AG04450 (cell line): ENCODE measurements at places on chromosomes 16 and 17.

GRCh38 chr16:29665294-29666077, 2.4 kb downstream of the SPN start:
- DNase-seq: no peak

GRCh38 chr17:73349138-73349537, 37.3 kb upstream of the CDC42EP4 start:
- DNase-seq: no peak

DNA sequence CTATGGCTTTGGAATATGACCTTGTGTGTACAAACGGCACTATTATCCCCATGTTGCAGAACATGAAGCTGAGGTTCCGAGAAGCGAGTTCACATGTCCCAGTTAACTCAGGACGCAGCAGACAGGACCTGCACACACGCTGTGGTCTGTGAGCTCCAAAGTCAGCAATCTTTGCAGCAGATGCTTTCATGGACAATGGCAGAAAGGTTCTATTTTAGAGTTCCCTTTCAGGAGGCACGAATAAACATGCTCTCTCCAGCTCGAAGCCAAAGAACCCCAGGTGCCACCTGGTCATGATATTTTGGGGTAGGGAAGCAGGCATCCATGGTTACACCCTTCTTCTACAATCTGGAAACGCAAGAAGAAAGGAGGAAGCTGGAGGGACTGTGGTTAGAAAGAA, 412.0 kb downstream of the TMEM114 start:
- no peak for DNase-seq

DNA sequence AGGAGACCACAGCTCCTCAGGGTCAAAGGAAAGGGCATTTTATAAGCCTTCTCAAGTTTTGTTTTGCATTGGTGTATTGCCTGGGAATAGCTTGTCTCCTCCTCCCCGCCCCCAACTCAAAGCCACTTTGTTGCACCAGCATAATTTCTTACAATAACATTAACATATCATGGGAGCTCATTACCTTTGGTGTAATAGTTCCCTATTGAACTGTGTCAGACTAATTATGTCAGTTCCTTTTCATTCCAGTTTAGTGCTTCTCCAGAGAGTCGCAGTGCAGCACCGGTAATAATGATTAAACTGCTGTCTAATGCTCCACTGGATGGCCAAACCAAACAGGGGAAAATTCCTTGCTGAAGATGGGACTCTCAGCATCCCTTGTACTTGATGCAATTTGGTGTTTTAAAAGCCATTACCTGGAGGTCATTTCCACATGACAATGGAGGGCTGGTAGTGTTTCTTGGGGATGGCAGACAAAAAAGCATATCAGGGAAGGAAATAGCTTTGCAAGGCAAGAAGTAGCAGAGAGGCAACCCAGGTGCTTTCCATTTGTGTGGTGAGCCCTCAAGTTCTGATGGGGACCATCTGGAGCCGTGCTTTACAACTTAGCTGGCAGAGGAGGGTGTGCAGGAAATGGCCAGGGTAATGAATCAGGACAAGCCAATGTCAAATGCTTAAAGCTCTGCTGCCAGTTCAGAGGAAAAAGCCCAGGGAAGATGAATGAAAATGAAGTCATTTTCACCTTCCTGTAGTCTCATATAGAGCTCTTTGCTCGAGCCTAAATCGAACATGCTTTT, 91.5 kb upstream of the NLRP1 start:
- no peak for DNase-seq

DNA sequence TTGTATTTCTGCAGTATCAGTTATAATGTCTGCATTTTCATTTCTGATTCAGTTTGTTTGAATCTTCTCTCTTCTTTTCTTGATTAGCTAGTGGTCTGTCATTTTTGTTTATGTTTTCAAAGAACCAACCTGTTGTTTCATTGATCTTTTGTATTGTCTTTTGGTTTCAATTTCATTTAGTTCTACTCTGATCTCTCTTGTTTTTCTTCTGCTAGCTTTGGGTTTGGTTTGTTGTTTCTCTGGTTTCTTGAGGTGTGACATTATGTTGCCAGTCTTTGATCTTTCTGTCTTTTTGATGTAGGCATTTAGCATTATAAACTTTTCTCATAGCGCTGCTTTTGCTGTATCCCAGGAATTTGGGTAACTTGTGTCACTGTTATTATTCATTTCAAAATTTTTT, 107.2 kb downstream of the PHKB start:
- no peak for DNase-seq

DNA sequence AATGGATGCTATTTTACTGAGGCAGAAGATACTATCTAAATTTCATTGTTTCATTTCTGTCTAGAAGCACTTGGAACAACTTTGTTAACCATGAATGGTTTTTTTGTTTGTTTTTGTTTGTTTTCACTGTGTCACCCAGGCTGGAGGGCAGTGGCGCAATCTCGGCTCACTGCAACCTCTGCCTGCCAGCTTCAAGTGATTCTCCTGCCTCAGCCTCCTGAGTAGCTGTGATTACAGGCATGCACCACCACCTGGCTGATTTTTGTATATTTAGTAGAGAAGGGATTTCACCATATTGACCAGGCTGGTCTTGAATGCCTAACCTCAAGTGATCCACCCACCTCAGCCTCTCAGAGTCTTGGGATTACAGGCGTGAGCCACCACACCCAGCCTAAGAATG, 40.5 kb downstream of the ABHD15 start:
- no peak for DNase-seq

- DNase-seq: no peak
Measured at GRCh38 chr17:4823373-4824089, 9.6 kb upstream of the MINK1 start.

GRCh38 chr17:29617481-29618271, 5.0 kb downstream of the CORO6 start:
- DNase-seq: no peak

- no peak for DNase-seq
Measured at GRCh38 chr17:46770439-46770817, 48.1 kb downstream of the WNT3 start.

GRCh38 chr16:49854188-49854795, 1.6 kb downstream of the ZNF423 start:
- DNase-seq: no peak

DNA sequence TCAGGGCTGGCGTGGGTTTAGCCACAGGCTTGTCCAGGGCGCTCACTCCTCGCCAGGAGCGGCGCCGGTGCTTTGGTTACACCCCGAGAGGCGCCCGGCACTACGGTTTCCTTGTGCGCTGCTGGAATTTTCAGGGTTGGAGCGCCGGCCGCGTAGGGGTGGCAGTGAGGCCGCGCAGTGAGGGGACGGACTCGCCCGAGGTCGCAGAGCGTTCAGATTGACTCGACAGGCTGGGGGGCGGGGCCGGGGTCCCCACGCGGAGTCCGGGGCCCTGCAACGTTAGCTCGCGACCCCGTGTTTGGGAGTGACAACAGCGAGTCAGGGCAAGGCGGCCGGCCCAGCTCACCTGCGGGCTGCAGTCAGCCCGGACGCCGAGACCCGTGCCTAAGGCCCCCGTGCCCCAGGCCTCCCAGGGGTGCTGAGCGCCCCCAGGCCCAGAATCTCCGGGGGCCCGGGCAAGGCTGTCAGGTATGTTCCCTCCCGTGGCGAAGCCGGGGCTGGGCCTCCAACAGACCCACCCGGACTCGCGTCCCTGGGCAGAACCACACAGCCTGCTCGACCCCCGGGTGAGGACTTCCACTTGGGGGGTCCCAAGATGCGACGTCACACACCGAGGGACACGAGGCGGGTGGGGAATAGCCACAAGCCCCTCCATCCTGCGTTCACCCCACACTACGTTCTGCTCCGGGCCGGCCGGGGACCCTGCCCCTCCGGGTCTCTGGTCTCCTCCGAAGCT, 1.3 kb upstream of the ACTG1 start:
- no peak for DNase-seq

- DNase-seq: peak; percentile 32
Measured at GRCh38 chr17:78241277-78242023, 10.0 kb downstream of the TMEM235 start.

DNA sequence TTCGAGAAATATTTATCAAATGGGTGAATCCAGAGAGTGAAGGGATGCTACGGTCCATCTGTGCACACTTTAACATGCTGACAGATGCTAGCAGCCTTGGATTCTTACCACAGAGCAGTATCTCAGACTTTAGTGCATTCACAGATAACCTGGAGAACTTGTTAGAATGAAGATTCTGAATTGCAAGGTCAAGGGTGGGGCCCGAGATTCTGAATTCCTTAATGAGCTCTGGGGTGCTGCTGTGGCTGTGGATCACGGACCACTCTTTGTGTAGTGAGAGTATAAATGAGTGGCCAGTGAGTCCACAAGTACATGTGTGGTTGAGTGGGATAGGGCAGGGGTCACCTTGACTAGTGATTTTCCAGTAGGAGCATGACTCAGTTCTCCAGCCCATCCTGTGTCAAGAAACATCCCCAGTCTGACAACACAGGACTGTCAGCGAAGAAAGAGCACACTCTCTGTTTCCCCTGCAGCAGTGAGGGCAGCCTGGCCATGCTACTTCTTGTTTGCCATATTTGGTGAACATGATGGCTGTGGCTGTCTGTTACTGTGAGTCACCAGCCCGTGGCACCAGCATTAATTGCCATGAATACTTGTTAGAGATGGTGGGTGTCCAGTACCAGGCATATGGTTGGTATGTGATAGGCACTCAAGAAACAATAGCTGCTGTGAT, 13.0 kb upstream of the SALL1 start:
- DNase-seq: no peak

GRCh38 chr17:45982791-45983613, 16.0 kb upstream of the STH start:
- DNase-seq: no peak

GRCh38 chr16:56749672-56750491, 20.0 kb downstream of the NUP93 start:
- DNase-seq: no peak

GRCh38 chr16:28596115-28596630, 677 bp downstream of the SULT1A2 start:
- no peak for DNase-seq

DNA sequence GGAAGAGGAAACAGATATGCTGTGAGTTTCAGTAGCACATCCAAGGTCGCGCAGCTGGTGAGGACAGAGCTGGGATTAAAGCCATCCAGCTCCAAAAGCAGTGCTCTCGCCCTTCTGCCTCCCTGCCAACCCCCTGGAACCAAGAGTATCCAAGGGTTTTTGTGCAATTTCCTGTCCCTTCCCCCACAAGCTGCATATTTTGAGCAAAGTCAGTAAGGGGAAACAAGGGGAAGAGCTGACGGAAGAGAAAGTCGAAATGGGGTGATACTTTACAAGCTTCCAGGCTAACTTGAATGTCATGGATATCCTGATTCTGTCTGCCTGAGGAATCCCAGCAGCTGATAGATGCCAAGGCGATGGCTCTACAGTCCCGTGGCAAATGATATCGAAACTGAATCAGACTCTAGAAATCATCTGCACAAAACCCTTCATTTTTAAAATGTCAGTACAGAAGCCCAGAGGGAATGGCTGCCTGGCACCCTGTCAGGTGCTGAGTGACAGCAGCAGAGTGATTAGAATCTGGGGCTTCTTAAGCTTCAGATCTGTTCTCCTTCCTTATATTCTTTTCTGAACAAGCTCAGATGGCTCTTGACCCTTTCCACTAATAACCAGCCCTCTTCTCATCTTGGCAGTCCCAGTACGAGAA, 42.9 kb upstream of the TEKT3 start:
- DNase-seq: no peak

- peak; percentile 41 for DNase-seq
Measured at GRCh38 chr16:89216315-89217137, 977 bp upstream of the ZNF778 start.

- no peak for DNase-seq
Measured at GRCh38 chr17:4485676-4486646, 12.7 kb upstream of the SPNS2 start.

DNA sequence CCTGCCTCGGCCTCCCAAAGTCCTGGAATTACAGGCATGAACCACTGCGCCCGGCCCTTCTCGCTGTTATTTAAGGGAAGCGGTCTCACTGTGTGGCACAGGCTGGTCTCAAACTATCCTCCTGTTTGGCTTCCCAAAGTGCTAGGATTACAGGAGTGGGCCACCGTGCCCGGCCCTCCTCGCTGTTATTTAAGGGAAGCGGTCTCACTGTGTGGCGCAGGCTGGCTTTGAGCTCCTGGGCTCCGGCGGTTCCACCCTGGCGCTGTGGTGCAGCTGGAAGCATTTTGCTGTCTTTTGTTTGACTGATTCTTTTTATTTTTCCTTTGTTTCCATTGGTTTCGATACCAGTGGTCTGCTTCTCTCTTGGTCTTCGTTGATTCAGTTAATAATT, 40.7 kb downstream of the FOXK2 start:
- no peak for DNase-seq

GRCh38 chr17:5800646-5801045, 216.3 kb upstream of the NLRP1 start:
- no peak for DNase-seq

GRCh38 chr16:4677390-4677789, 16.0 kb upstream of the NUDT16L1 start:
- DNase-seq: no peak

- DNase-seq: no peak
Measured at GRCh38 chr16:76190480-76190879, 86.7 kb upstream of the CNTNAP4 start.

GRCh38 chr16:75588716-75589115, 22.5 kb downstream of the GABARAPL2 start:
- DNase-seq: no peak
